Foreskin keratinocyte (primary cell): ENCODE measurements at places on chromosomes 12 and 14.

DNA sequence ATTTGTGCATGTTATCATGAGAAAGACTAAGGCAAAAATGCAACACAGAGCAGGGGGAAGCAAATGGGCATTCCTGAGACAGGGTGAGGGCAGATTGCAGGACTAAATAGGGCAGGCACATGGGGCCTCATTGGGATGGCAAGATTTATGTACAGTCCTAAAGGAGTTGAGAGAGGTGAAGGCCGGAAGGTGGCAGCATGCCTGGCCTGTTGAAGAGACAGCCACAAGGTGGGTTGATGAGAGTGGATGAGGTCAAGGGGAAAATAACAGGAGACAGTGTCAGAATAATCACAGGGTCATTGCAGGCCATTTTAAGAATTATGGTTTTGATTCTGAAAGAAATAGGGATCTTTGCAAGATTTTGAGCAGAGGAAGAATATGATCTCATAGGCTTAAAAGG is 21.0 kb downstream of the PAH start:
- no peak for DNase-seq

- no peak for DNase-seq
Measured at GRCh38 chr12:25734529-25735180, 181.6 kb upstream of the LMNTD1 start.

GRCh38 chr12:70698345-70698744 is 61.1 kb upstream of the PTPRB start:
- no peak for DNase-seq

DNA sequence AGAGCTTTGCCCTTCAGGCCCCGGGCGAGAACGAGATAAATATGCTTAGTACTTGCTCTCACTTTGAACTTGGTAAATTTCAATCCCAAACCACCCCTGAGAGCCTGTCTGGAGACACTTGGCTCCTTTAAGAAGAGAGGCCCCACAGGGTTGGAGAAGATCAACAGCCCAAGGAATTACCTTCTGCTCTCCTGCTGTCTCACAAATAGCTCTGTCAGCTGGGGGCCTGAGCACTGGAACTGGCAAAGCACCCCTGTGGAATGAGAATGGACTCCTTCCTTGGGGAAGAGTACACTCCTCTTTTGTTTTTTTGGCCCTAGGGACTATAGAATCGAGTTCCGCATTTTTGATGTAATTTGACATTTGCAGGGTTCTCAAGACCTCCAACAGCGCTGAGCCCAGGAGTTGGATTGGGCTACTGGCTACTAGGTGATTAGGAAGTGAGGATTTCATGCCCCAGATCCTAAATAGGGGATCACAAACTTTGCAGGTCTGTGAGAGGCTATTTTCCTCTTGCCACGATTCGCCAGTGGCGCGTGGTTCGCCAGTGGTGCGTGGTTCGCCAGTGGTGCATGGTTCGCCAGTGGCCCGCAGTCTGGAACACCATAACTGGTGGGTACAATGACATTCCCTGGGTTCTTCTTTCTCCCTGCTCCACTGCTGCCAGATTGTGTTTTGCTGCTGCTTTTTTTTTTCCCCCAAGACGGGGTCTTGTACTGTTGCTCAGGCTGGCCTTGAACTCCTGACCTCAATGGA is 17.8 kb upstream of the MEG3 start:
- no peak for DNase-seq

GRCh38 chr12:9509464-9510161 is 98.1 kb downstream of the KLRB1 start:
- DNase-seq = no peak
